ENCODE measurements at places on chromosomes 1 and 21.

DNA sequence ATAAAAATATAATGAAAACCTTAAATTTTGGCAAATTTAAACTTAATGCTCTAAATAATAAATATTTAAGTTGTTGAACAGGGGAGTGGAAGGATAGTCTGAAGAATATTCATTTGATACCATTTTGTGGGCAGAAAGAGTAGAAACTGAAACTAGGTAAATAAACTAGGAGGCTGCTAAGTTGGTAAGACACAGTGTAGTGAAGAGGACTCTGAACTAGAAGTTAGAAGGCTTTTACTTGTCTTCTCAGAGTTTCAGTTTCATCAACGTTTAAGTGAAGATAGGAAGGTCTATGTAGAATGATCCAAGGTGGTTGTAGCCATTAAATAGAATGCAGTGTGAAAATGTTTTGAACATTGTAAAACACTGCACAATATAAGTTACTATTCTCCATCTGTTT lies 516.9 kb downstream of the AMY1C start:
- no peak for DNase-seq

GRCh38 chr1:17904290-17904689 lies 149.2 kb downstream of the ACTL8 start:
- DNase-seq = peak; percentile 64

DNA sequence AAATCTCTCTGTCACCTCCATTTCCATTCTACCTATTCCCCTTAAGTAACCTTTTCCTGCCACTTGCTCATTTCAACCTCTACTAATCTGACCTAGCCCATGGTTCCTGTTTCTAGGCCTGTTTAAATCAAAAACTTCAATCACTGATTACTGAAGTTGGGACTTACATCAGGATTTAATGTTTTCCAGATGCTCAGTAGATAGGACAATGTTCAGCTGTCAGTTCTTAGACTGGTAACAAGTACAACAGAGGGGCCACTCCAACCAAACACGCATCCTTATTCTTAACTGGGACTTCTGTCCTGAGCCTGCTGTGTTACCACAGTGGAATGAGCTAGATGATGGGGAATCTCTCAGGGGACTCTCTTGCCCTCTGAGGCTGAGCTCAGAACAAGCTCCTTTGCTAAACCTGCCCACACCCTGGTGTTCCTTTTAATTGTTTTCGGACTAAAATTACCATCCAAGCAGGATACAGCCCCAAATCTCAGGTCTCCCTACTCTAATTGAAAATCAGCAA lies 974.6 kb downstream of the TTLL7 start:
- DNase-seq = no peak

DNA sequence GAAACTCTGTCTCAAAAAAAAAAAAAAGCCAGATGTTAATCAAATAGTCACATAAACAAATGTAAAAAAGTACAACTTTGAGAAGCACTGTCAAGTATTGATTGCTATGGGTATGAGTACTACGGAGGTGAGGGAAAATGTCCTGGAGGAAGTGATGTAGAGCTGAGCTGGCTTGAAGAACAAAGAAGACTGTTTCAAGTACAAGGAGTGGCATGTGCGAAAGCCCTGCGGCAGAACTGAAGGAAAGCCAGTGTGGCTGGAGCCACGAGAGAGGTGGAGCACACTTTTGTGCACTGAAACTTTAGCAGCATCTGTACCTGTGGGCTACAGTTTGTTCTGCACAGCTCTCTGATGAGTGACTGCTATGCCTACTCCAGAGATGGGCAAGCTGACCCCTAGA lies 5.4 kb upstream of the RPS6KA1 start:
- DNase-seq = no peak

GRCh38 chr1:50157306-50157941 lies 48.7 kb downstream of the ELAVL4 start:
- DNase-seq = no peak

DNA sequence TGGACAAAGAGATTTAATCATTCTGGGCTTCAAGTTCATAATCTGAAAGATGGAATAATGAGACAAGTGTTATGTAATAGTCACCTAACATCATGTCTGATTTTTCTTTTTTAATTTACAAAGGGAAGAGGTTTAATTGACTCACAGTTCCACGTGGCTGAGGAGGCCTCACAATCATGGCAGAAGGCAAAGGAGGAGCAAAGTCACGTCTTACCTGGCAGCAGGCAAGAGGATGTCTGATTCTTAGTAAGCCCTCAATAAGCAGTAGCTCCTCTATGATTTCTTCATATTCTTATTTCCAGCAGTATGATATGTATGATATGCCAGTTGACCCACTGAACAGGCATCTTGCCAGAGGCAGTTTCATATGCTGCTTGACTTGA lies 152.7 kb downstream of the S1PR1 start:
- no peak for DNase-seq
